ENCODE measurements at places on chromosomes 6 and 20. TPM values are rescaled to one million over a fixed set of nuclear protein-coding genes. Genes with fewer than 3 reads are reported as not detected.

SLC26A8 gene
- total RNA-seq = not detected

GRCh38 chr6:39901116-39901655 is 33.1 kb downstream of the MOCS1 start:
- H3K4me1 ChIP-seq = no peaks in the 10 kb centered on the region
- no peak overlapping the region for H3K4me3 ChIP-seq
- no peak overlapping the region for H3K27ac ChIP-seq
- no peaks in the 10 kb centered on the region for H3K27me3 ChIP-seq

GRCh38 chr6:111101987-111102386 is 14.7 kb downstream of the SLC16A10 start:
- no peak for DNase-seq
- H3K4me3 ChIP-seq = no peak overlapping the region
- no peak overlapping the region for H3K27ac ChIP-seq
- H3K36me3 ChIP-seq = no peaks in the 10 kb centered on the region
- H3K4me1 ChIP-seq = peaks cover 8% of the 10 kb centered on the region

DNA sequence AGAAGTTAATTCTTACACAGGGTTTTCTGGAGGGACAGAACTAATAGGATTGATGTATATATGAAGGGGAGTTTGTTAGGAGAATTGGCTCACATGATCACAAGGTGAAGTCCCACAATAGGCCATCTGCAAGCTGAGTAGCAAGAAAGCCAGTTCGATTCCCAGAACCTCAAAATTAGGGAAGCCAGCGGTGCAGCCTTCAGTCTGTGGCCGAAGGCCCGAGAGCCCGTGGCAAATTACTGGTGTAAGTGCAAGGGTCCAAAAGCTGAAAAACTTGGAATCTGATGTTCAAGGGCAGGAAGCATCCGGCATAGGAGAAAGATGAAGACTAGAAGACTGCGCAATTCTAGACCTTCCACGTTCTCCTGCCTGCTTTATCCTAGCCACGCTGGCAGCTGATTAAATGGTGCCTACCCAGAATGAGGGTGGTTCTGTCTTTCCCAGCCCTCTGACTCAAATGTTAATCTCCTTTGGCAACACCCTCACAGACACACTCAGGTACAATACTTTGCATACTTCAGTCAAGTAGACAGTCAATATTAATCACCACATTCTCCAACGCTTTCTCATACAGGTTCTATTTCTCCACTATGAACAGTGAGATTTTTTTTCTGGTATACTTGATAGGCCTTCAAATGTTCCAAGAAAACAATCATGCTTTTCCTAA is 357.0 kb downstream of the LAMA2 start:
- no peaks in the 10 kb centered on the region for H3K4me1 ChIP-seq
- H3K27ac ChIP-seq = no peak overlapping the region
- H3K27me3 ChIP-seq = no peaks in the 10 kb centered on the region
- H3K4me3 ChIP-seq = no peak overlapping the region
- DNase-seq = no peak

ULBP1 gene
- total RNA-seq = 0.41 TPM

DNA sequence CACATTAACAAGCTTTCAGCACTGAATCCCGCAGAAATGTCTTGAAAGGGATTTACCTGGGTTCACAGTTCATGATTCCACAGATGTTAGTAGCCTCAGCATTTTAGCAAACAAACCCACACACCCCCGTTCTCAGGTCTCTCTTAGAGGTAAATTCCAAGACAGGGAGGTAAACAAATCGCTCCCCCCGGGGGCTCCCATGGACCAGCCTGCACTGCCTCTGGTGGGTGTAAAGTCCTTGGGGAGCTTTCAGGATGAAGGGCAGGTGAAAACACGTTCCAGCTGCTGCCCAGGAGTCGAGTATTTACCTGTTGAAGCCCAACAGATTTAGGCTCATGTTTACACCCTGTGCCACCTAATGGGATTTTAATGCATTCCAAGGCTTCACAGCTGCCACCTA is 187.0 kb upstream of the FOXQ1 start:
- H3K27me3 ChIP-seq = peaks cover 2% of the 10 kb centered on the region
- no peak overlapping the region for H3K27ac ChIP-seq
- no peaks in the 10 kb centered on the region for H3K4me1 ChIP-seq
- no peak overlapping the region for H3K4me3 ChIP-seq
- no peaks in the 10 kb centered on the region for H3K36me3 ChIP-seq

DNA sequence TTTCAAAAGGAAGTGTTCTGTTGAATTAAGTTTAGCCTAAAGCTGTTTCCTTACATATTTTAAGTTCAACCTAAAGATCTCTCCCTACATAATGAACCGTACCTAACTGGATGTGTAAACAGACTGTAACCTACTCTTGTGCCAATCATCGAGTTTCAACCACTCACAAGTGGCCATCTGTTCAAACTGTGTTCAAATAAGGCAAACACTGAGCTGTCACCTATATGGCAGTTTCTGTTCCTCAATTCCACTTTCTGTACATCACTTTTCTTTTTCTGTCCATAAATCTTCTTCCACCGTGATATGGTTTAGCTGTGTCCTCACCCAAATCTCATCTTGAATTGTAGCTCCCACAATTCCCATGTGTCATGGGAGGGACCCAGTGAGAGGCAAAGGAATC is 428.6 kb downstream of the HACE1 start:
- no peak overlapping the region for H3K27ac ChIP-seq
- H3K36me3 ChIP-seq = no peaks in the 10 kb centered on the region
- no peaks in the 10 kb centered on the region for H3K27me3 ChIP-seq
- DNase-seq = no peak

PPARD gene
- 29.1 TPM for total RNA-seq

GRCh38 chr6:135920689-135921088 is 69.2 kb downstream of the PDE7B start:
- no peak for DNase-seq
- H3K4me3 ChIP-seq = no peak overlapping the region
- peak overlapping the region; percentile 75 for H3K27ac ChIP-seq
- H3K27me3 ChIP-seq = no peaks in the 10 kb centered on the region

DNA sequence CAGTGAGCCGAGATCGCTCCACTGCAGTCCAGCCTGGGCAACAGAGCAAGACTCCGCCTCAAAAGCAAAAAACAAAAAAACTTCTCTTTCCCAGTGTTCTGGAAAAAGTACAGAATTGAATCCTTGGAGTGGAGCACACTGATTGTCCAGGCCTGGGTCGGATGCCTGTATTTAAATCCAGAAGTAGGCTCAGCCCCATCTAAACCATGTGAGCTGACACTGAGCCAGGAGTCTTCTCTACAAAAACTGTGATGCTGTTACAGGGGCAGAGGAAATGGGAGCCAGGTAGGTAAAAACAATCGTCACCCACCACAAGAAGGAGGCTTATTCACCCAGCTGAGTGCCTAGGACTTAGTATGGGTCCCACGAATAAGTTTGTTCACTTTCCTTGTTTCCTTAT is 43.0 kb upstream of the PTPN1 start:
- H3K27me3 ChIP-seq = no peaks in the 10 kb centered on the region
- peaks cover 19% of the 10 kb centered on the region for H3K4me1 ChIP-seq

DNA sequence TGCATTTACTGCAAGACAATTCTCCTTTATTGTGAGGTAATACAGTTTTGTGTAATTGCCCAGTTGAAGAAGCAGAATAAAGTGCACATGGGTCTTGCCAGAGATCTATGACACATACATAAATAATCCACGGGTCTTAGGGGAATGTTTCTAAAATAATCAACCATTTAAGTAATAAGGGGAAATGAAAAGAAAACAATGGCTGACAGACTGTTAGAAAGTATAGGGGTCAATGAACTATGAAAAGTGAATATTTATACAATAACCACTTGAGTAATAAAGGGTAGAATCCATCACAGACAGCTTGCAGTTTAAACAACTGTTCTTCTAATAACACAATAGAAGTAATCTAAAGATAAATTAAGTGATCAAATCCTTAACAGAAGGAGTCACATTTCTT is 477.2 kb downstream of the EYS start:
- H3K27ac ChIP-seq = no peak overlapping the region
- H3K27me3 ChIP-seq = no peaks in the 10 kb centered on the region
- H3K4me1 ChIP-seq = no peaks in the 10 kb centered on the region
- H3K36me3 ChIP-seq = no peaks in the 10 kb centered on the region
- H3K4me3 ChIP-seq = no peak overlapping the region

EEF1A1 gene
- 11,266 TPM for total RNA-seq

DNA sequence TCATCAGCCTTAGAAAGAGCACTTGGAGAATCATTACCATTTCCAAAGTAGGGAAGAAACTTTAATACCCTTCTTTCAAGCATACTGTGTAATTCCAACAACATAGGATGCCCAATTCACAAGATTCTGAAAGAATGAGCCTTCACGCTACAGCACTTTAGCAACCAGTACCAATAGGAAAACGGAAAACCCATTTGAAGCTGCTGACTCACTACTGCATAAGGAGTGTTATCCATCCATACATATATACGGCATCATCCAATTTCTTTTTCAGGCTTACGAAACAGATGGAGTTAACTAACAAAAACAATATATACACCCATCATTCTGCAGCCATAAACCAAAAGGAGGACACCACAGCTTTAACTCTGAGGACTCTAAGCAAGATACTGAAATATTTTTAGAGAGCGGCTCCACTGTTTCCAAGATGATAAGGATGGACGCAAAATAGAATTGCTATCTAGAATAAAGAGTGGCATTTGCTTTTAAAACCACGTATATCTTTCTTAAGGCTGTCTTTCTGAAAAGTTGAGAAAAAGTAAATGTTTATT is 24.9 kb downstream of the FYN start:
- H3K27me3 ChIP-seq = no peaks in the 10 kb centered on the region
- no peak overlapping the region for H3K4me3 ChIP-seq
- H3K27ac ChIP-seq = peak overlapping the region; percentile 92
- no peak for DNase-seq

RIMS1 gene
- total RNA-seq = not detected

SGK2 gene
- 0.25 TPM for total RNA-seq

- H3K27me3 ChIP-seq = peaks cover 5% of the 10 kb centered on the region
- no peak overlapping the region for H3K27ac ChIP-seq
- H3K4me1 ChIP-seq = peaks cover 1% of the 10 kb centered on the region
These were observed 22.2 kb downstream of the EPB41L2 start for GRCh38 chr6:131040866-131041265.

Measured in activated T-helper 2 cell treated with anti-CD3 and anti-CD28 coated beads, Interferon-gamma antibody, Interleukin-2, Interleukin-4, amounts not matched to agents 10 μg/mL and 5 μg/mL and 100 μg/mL, durations not matched to agents 14 hours and 24 hours and 36 hours (primary cell).